ENCODE measurements at places on chromosomes 16 and 17.

- DNase-seq, result no peak
Observed at GRCh38 chr16:76854234-76854633, 336.8 kb upstream of the MON1B start.

DNA sequence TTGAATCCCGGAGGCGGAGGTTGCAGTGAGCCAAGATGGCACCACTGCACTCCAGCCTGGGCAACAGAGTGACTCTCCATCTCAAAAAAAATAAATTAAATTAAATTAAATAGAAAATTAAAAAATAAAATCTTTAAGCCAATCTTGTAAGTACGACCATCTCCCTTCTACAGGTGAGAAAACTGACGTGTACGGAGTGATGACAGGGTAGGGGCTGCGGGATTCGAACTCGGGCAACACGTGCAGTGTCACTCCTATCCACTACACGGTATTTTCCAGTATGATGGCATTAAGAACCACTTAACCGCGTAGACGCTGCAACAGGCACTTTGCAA, 762 bp downstream of the WDR59 start:
- no peak for DNase-seq

GRCh38 chr16:79402356-79402755, 198.2 kb downstream of the MAF start:
- DNase-seq, result no peak

- no peak for DNase-seq
Observed at GRCh38 chr17:58320163-58320558, 8.4 kb downstream of the TSPOAP1 start.

- DNase-seq, result no peak
Observed at GRCh38 chr17:64092952-64093451, 36.9 kb downstream of the ERN1 start.

DNA sequence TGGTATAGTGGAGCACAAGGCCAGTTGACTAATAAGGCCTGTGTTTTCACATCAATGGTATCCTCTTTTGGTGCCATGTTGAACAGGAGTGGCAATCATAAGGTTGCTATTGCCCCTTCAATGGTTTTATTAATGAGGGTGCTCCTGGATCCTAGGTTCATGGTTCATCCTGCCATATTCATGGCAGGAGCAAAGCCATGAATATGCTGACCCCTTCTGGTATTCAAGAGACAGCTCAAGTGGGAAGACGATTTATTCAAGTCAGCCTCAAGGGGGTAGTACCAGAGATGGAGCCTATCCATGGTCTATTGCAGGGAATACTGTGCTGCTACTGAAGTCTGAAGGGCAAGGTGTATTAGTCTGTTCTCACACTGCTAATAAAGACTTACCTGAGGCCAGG, 2.6 kb downstream of the ABCA9 start:
- DNase-seq, result no peak

GRCh38 chr17:42798011-42798382, 507 bp downstream of the COA3 start:
- no peak for DNase-seq

DNA sequence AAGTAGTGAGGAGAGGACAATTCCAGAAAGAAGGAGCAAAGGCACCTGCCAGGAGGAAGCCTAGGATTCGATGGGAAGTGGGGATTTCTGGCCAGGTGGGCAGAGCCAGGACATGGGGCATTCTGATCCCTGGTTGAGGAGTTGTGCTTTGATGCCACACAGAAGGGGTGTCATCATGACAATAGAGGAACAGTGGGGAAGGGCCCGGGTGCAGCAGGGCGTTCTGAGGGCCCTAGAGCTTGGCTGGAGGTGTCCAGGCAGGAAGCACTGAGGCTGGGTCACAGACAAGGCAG, 4.3 kb downstream of the EVPLL start:
- DNase-seq, result no peak

GRCh38 chr17:40953881-40954280, 12.9 kb downstream of the KRT39 start:
- no peak for DNase-seq

GRCh38 chr17:49664706-49665211, 13.1 kb downstream of the SPOP start:
- DNase-seq, result no peak

- no peak for DNase-seq
Observed at GRCh38 chr17:48293319-48294019, 136.5 kb downstream of the SKAP1 start.

GRCh38 chr17:9258115-9259015, 237.1 kb downstream of the NTN1 start:
- DNase-seq, result no peak

GRCh38 chr17:47633996-47634395, 15.7 kb upstream of the KPNB1 start:
- DNase-seq, result no peak

DNA sequence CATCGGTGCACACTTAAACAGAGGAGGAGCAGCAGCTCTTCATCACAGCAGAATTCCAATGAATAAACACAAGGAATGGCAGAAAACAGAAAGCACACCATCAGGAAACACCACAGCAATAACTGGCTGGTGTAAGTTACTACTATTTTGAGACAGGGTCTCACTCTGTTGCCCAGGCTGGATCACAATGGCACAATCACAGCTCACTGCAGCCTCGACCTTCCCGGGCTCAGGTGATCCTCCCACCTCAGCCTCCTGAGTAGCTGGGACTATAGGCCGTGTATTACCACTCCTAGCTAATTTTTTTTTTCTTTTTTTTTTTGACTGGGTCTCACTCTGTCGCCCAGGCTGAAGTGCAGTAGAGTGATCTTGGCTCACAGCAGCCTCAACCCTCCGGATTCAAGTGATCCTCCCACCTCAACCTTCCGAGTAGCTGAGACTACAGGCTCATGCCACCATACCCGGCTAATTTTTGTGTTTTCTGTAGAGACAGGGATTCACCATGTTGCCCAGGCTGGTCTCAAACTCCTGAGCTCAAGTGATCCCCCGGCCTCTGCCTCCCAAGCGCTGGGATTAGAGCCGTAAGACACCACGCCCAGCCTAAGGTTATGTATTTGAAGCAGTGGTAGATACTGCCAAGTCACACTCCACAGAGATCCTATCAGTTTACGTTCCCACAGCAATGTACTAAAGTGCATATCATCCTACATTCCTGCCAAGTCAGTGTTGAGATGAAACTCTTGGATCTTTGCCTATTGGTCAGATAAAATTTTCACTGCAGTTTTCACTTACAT, 20.7 kb downstream of the TRAP1 start:
- no peak for DNase-seq

DNA sequence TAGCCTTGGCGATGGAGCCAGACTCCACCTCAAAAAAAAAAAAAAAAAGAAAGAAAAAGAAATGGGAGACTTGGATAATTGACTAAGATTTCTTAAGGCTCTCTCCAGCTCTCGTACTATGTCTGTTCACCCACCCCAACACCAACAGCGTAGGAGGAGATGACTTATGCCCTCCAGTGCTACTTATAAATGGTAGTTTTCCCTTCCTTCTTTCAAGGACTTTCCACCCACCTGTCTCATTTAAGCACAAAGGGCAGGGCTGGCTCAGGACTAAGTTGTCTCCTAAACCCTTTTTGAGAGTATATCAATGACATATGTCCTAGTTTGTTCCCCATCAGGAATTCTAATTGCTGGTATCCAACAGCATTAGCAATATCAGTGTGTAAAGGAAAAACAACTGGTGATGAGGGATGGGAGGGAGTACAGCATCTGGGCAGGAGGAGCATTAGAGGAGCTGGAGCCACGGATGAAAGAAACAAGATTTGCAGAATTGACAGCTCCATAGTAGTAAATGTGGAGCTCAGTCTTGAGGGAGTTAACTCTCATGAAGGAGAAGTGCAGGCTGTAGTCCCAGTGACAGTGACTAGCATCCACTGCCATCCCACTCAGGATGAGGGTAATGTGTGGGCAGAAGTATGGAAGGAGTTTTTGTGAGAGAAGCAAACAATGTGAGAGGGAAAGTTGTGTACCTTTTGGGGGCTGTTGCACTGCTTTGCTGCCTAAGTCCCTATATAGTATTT, 17.2 kb downstream of the UBE2Z start:
- no peak for DNase-seq

GRCh38 chr16:87584271-87584670, 18.0 kb upstream of the JPH3 start:
- no peak for DNase-seq

GRCh38 chr16:74297145-74297665, 591 bp downstream of the PSMD7 start:
- no peak for DNase-seq

GRCh38 chr17:71402661-71403141, 718.1 kb upstream of the SOX9 start:
- no peak for DNase-seq

DNA sequence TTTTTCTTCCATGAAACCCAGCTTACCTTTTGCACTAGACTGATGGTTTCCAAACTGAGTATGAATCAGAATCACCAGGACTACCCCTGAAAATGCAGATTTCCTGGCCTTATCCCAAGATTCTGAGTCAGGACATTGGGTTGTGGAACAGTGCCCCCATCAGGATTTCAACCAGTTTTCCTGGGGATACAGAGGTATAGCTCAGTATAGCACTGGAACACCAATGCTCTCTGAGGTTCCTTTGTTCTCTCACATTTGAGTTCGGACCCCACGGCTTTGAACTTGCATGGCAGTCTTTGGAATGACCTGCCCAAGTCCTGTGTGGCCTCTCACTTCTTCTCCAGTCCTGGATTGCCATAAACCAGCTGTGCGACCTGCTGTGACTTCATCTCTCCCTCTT, 12.8 kb upstream of the CCL8 start:
- no peak for DNase-seq

DNA sequence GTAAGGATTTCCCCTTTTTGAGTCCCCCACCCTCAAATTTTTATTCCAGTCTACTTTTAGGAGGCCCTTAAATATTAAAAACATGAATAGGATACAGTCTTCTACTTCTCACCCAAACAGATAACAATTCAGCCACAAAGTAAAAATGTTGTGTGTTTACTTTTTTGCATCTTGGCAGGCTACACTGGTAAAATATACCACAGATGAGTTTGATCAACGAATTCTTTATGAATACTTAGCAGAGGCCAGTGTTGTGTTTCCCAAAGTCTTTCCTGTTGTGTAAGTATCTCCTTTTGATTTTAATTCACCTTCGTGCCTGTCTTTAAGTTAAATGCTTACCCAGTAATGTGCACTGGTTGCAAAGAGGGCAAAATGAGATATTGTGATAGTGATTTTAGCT, 34.4 kb upstream of the RAB11FIP4 start:
- DNase-seq, result no peak

DNA sequence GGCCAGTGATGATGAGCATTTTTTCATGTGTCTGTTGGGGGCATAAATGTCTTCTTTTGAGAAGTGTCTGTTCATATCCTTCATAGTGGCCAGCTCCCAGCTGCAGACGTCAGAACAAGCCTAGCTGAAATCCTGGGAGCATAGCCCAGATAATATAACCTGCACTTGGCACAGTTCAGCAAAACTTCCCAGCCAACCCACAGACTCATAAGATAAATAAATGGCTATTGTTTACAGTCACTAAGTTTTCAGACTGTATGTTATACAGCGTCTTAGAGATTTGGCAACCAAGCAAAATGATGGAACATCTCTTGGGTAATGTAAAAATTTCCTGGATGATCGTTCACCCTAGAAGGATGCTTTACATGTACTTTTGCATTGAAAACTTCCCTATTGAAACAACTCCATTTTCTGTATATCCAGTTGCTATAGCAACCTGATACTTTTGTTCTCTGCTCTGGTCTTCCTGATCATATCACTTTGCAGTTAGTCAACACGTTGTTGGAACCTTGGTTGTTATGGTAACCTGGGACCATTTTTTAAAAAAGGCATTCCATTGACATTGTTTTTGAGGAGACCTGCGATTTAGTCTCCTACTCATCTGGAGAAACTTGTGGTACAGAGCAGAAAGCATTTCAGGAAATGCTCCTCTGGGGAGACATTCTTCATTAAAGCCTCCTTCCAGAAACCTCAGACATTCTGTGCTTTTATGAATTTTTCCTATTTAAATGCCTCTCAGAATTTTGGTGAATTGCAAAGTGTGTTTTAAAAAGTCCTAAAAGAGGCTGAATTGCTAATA, 378.7 kb downstream of the HS3ST4 start:
- DNase-seq, result no peak

- DNase-seq, result no peak
Observed at GRCh38 chr16:83772806-83773205, 35.0 kb upstream of the HSBP1 start.

- no peak for DNase-seq
Observed at GRCh38 chr17:31392856-31393748, 1.6 kb downstream of the RAB11FIP4 start.

- no peak for DNase-seq
Observed at GRCh38 chr16:11350519-11350918, 5.3 kb downstream of the RMI2 start.

DNA sequence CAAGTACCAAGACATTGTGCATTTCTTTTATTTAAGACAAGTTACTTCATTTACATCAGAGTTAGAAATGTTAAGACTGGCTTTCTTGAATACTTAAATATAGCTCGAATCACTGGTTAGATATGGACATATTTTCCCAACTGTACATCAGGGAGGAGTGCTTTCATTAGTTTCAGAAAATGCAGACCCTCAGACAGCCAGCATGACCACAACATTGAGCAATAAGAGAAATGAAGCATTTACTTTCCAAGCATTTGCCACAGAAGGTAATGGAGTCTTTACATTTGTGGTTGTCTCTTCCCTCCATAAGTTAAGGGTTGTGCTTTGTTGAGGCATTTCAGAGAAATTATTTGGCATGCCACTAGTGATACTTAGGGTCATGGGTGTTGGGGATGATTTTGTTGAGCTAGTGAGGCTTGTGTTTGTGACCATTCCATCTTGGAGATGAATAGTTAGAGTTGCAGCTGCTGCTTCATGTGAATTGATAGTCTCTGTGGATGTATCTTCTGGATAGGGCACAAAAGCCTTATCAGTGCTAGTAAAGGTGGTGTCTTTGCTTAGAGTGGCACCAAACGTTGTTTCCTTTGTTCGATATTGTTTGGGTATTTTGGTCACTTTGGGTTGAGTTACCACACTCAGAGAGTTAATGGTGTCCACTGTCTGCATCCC, 2.1 kb downstream of the OMG start:
- DNase-seq, result no peak

DNA sequence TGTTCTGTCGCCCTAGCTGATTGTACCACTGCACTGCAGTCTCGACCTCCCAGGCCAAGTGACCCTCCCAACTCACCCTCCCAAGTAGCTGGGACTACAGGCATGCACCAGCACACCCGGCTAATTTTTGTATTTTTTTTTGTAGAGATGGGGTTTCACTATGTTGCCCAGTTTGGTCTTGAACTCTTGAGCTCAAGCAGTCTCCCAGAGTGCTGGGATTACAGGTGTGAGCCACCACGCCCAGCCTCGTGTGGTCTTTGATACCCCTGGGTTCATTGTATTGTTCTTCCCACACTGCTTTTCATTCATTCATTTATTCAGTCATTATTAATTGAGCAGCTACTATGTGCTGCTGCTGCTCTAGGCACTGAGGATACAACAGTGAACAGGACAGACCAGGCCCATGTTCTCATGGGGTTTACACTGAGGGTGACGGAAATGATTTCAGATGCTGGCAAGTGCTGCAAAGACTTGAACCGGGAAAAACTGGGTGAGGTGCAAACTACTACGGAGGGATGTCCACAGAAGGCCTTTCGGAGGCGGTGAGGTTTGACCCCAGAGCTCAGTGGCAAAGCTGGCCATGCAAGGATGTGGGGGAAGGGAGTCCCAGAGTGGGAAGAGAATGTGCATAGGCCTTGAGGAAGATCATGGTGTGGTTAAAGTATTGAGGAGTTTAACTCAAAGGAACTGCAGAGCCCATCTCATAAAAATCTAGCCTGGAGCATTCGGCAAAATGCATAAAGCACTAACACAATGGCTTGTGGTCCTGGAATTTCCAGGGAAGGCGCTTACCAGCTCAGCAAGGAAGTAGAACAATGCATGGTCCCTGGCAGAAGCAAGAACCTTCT, 10.9 kb downstream of the ABCC1 start:
- DNase-seq, result no peak

All from esophagus squamous epithelium (tissue), 5 donors.